ENCODE measurements at places on chromosomes 2 and 18.
A peak's percentile ranks its signal among the peaks of the same experiment; 100 is the strongest.

GRCh38 chr18:59484131-59484530 lies 125.1 kb upstream of the LMAN1 start:
- no peak for DNase-seq

GRCh38 chr2:78644854-78645253 lies 380.6 kb upstream of the REG3G start:
- DNase-seq: no peak

GRCh38 chr2:207733597-207734240 lies 22.3 kb downstream of the CCNYL1 start:
- no peak for DNase-seq

GRCh38 chr18:31596081-31596872 lies 4.6 kb downstream of the TTR start:
- DNase-seq: peak; percentile 42

DNA sequence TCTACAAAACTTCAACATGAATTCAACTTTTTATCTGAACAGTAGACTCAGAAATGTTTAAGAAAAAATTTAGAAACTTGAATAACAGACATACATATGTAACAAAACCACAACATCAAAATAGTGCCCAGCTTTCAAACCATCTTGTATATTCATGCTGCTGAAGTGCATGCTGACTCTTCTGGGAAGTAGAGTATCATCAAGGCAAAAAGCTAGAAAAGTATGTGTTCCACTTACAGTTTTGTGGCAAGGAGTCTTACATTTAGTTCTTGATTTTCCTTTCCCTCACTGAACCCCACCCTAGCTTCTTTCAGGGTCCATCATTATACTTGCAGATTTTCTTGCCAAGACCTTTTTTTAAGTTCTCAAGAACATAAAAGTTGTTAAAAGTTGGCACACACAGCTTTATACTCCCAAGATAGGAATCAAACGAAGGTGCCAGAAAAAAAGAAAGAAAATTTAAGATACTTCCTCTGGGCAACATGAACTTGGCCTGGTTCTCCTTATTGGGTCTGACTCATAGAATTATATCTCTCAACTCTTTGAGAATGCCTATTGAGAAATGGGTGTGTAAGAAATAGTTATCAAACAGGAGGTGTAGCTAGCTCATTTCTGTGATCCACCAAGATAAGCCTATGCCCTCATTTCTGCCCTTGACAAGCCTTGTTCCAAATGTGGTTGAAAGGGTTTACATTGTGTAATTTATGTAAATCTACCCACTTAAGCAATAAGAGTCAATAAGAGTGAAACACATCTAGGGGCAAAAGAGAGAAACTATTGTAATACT lies 667.6 kb upstream of the ACVR2A start:
- DNase-seq: no peak

- no peak for DNase-seq
These were observed 272.9 kb downstream of the SLC8A1 start for GRCh38 chr2:40178971-40179370.

- peak; percentile 73 for DNase-seq
These were observed 55.9 kb upstream of the CTLA4 start for GRCh38 chr2:203811491-203812221.

- DNase-seq: no peak
These were observed 237.2 kb upstream of the ETAA1 start for GRCh38 chr2:67159929-67160328.

GRCh38 chr2:160934263-160934662 lies 226.0 kb upstream of the TANK start:
- no peak for DNase-seq

DNA sequence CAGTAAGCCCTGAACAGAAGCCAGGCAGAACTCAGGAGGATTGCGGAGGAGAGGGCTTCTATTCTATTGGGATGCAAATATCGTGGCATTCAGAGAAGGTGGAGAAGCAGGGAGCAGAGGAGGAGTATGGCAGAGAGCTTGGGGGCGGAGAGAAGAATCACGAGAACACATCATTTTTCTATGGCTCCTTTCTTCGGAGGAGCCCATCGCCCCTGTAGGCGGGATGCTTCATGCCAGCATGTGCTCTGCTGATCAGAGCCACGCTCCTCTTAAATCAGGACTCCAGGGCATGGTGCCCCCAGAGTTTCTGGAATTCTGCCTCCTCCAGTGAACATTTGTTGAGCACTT lies 71.1 kb downstream of the CIB4 start:
- no peak for DNase-seq

DNA sequence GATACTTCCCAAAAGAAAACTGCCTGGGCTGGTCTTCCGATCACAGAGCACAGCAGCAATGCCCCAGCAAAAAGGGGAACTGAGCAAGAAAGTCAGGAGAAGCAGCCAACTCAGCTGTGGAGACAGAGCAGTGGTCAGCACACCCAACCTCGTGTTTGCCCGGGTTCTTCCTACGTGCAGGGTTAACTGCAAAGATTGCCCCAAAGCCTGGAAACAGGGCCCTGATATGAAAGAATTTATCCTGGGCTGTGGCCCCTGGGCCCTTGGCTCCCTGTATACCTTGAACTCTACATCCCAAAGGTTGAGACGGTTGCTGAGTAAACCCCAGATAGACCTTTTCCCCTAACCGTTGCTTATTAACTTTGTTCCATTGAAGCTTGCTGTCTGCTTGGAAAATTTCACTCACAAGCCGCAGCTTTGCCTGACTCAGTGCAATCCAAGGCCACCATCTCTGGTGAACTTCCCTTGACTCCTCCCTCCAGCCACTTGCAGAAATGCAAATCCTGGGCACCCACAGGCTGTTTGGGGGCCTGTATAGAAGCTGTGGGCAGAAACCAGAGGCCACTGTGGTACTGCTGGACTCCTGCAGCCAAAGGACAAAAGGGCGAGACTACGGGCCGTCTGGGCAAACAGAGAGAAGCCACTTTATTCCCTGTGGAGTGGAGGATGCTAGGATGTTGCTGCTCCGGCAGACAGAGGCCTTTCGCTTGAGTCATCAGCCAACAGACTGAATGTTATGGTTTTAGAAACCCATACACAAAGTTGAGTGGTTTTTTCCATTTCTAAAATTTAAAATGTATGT lies 18.2 kb downstream of the NRP2 start:
- peak; percentile 93 for DNase-seq

DNA sequence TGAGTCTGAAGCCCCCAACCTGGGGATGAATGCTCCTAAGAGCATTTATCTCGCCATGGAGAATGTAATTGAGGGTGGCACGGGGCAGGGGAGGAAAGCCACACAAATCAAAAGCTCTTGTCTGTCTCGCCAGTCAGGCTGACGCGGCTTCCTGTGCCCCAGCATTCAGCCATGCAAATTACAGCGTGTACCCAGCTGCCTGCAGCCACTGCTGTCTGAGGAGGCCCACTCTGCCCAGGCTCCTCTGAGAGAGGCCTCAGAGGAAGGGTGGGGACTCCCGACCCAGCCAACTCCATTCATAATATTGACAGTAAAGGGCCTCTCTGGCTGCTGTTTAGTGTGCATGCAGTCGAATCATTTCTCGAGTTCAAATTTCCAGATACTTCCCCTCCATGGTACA lies 22.0 kb downstream of the SMAD7 start:
- DNase-seq: no peak

DNA sequence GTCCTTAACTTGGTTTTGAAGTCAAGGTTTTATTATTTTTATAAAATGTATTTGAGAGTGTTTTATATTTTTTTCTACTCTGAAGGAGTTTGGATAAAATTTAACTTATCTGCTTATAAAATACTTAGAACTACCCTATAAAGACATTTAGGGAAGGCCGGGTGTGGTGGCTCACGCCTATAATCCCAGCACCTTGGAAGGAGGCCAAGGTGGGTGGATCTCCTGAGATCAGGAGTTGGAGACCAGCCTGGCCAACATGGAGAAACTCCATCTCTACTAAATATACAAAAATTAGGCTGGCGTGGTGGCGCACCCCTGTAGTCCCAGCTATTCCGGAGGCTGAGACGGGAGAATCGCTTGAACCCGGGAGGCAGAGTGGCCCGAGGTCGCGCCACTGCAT lies 486.4 kb downstream of the DSC3 start:
- no peak for DNase-seq

- no peak for DNase-seq
These were observed 373.5 kb upstream of the MYT1L start for GRCh38 chr2:2704428-2705090.

DNA sequence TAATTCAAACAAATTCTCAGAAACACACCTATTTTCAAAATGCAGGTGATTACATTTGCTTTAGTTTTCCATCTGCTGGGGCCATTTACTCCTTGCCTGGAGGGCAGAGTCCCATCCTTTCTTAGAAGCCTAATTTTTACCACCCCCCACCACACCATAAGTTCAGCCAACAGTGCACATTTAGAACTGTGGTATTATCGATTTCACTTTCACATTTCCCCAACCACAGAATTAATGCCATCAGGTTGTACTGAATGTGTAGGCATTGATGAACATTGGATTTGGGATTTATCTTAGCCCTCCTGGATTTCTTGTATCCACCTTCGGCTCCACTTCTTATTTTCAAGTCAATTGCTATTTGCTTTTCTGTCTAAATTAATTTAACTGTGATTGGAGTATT lies 4.5 kb downstream of the SCYGR3 start:
- no peak for DNase-seq

DNA sequence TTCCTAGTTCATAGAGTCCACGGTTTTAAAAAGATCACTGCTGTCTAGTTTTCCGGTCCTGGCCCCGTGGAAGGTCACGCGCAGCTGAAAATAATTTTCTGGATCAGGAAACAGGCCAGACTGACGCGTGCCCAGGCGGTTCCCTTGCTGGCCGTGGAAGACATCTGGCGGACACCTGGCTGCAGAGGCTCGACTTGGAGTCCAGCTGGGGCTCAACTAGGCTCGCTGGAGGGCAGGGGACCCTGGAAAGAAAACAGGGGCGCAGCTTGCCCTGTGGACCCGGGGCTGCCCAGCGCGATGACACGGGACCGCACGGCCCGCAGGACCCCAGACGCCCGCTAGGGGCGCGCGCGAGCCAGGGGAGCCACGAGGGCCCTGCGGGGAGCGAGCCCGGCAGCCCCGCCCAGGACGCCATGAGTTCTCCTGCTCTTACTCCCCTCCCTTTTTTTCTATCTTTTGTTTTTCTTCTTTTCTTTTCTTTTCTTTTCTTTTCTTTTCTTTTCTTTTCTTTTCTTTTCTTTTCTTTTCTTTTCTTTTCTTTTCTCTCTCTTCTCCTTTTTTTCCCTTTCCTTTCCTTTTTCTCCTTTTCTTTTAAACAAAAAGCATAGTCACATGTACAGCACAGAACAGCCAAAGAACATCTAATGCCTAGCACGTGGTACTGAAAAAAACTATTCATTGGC lies 43.2 kb upstream of the UBE2F start:
- DNase-seq: peak; percentile 77

- no peak for DNase-seq
These were observed 54.9 kb upstream of the RBM44 start for GRCh38 chr2:237743561-237744269.

DNA sequence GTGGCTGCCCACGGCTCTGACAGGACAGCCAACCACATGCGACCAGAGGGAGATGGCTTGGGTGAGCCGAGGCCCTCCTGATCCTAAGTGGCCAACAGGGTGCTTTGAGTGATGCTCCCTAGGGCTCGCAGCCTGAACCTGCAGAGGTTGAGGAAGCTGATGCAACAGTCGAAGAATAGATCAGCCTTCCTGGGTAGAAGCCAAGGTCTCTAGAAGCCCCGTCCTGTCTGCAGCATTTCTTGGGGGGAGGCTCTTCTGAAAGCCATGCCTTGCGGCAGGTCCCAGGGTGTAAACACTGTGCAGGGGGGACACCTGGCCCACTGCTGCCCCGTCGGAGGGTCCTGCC lies 136.4 kb downstream of the HDAC4 start:
- no peak for DNase-seq

DNA sequence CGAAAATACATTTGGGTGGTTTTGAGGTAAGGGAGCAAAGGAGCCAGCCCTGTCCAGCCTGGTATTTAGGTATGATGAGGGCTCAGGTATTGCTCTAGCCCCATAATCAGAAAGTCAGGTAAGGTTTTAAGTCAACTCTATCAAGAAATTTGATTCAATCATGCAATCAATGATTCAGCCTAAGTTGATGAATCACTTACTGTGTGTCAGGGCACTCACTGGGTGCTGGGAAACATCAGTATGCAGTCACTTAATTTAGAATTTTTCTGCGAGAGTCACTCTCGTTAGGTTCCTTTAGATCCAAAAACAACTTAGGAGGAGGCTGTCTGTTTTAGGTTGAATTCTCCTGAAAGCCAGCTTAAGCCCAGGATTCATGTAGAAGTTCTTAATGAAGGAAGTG lies 17.7 kb upstream of the SERPINB2 start:
- no peak for DNase-seq

- no peak for DNase-seq
These were observed 33.0 kb upstream of the GATA6 start for GRCh38 chr18:22136395-22136794.

- no peak for DNase-seq
These were observed 53.8 kb upstream of the RBBP8 start for GRCh38 chr18:22879293-22879692.

DNA sequence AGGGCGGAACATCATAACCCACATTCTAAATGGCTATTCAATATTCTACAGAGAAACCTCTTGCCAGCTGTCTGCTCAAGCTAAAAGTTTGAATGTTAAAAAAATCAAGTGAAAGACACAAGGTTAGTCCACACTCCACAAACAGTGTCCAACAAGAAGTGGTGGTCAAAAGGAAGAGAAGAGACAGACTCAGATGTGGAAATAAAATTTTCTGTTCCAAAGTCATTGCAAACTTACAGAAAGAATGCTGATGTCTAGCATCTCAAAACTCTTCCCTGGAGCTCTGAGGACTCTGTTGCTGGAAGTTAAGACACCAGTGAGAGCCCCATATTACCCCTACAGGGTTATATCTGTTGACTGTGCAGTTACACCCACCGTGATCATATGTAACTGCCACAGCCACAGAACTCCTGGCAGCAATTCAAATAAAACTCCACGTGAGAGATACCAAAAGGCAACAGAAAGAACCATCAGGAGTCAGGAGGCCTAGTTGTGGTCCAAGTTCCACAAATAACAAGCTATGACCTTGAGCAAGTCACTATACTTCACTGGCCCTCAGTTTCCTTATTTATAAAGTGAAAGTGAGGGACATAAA lies 60.9 kb downstream of the AAK1 start:
- DNase-seq: peak; percentile 67

DNA sequence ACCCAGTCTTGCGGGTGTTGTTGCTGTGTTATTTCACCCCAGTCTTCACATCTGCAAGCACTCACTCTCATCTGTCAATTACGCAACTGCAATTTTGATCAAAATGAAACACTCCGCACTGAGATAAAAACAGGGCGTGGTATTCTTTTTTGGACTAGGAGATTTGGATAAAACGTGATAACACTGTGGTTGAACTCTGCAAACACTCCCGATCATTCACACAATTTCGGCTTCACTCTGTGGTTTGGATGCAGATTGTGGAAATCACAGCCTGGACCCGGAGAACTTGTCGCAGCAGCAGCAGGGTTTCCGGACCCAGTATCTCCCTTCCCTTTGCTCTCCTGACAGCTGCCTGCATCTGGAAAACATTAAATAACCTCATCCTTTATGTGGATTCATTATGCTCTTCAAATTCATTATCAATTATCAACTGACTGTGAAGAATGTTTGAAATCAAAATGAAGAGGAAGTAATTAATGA lies 49.4 kb upstream of the APCDD1 start:
- DNase-seq: no peak

GRCh38 chr2:76307495-76307894 lies 596.8 kb upstream of the GCFC2 start:
- DNase-seq: no peak

- no peak for DNase-seq
These were observed 305.1 kb upstream of the MGAT5 start for GRCh38 chr2:133948610-133949290.

- no peak for DNase-seq
These were observed 33.5 kb upstream of the METAP1D start for GRCh38 chr2:171966235-171966634.

- no peak for DNase-seq
These were observed 192.5 kb downstream of the EN1 start for GRCh38 chr2:118654945-118655344.

- DNase-seq: no peak
These were observed 133.2 kb downstream of the NAPG start for GRCh38 chr18:10659000-10659399.

Data from ACHN (cell line).